ENCODE measurements at places on chromosomes 3 and 15.
A peak's percentile ranks its signal among the peaks of the same experiment; 100 is the strongest.

GRCh38 chr3:13884851-13885703, 5.2 kb upstream of the WNT7A start:
- DNase-seq = no peak

DNA sequence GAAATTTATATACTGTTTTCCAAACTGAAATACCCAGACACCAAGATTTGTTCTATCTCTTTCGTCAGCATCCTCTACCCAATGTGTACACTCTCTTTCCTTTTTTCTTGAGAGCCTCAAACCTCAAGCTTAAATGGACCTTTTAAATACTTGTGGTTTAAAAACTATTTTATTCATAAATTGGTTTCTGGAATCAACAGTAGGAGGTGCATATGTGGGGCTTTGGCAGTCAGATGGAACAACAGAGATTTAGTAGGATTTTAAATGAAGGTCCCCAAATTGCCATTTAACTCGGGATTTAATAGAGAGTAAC, 33.2 kb downstream of the ANXA2 start:
- no peak for DNase-seq

- no peak for DNase-seq
These were observed 115.0 kb downstream of the IL5RA start for GRCh38 chr3:2995195-2995594.

DNA sequence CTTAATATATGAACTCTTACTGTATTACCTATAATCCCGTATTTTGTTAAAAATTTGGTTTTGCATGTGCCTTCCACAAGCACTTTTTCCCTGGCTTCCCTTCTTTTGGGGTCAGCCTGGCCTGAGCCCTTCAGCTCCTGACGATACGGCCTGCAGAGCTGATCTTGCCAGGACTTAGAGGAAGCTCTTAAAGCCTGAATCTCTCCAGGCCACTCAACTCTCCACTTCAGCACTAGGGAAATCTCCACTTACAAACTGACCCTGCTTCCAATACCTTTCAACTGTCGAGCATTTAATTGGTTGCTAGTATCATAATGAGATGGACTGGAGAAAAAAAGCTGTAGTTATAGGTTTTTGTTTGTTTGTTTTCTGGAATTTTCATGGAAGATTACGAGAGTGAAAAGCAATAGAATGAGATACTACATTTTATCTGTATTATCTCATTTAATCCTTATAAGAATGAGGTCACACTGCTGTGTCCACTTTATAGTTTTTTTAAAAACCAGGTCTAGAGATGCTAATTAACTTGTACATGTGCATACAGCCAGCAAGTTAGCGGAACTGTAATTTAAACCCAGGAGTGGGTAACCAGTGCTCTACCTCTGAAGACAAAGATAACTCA, 54.8 kb downstream of the ZBTB38 start:
- no peak for DNase-seq

- no peak for DNase-seq
These were observed 391.5 kb downstream of the RAP2B start for GRCh38 chr3:153553605-153553945.

GRCh38 chr3:101656651-101657050, 20.3 kb downstream of the ZBTB11 start:
- no peak for DNase-seq

- peak; percentile 59 for DNase-seq
These were observed 149.5 kb downstream of the SMAD6 start for GRCh38 chr15:66851311-66852063.

GRCh38 chr3:64599651-64600050, 88.1 kb downstream of the ADAMTS9 start:
- DNase-seq = no peak

GRCh38 chr3:163766112-163766511, 1312.2 kb downstream of the SI start:
- DNase-seq = no peak

GRCh38 chr15:64430000-64430735, 30.2 kb upstream of the ZNF609 start:
- DNase-seq = no peak

- no peak for DNase-seq
These were observed 590.9 kb downstream of the EPHA3 start for GRCh38 chr3:89698208-89698830.

DNA sequence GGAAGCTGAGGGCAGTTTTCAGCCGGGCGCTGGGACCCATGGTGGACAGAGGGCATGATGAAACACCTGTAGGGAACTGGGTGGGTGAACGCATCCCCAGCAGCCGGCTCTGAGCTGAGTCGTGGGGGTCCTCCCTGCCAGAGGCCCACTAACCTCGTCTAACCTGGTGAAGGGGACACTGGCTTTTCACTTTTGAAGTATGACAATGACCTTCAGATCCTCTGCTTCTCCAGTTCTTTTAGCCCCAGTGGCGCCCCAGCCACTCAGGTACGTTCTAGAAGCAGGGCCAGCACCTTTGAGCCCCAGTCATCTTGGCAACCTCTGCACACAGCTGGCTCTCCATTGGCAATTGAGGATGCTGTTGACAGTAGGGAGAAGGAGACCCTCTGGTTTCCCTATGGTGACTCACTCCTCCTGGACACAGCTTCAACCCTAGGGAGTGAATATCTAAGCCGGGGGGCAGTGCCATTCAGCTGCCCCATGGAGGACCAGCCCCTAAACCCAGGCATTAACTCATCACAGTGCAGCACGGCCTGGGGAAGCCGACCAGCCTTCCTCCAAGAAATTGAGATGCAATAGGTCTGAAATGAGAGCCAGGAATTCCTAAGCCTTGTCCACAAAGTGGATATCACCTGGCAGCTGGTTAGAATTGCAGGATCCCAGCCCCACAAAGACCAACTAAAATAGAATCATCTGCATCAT, 46.1 kb downstream of the CMTM6 start:
- no peak for DNase-seq

DNA sequence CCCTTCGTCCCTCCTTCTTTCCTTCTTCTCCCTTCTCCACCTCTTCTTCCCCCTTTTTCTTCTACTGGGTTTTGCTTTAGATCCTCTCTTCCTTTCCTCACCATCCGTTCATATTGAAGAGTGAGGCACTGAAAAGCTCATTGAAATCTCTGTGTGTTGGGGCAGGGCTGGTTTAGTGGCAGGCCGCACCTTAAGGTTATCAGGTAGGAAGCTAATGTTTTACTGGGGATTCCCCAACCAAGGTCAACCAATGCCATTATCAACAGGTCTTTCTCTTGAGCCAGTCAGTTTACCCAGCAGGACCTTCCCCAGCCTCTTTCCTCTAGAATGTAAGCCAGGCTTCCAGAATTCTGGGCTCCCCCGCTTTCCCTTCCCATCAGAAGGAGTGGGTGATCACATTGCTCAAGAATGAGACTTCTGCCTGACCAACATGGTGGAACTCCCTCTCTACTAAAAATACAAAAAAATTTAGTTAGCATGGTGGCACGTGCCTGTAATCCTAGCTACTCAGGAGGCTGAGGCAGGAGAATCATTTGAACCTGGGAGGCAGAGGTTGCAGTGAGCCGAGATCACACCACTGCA, 11.5 kb upstream of the VPS8 start:
- no peak for DNase-seq

DNA sequence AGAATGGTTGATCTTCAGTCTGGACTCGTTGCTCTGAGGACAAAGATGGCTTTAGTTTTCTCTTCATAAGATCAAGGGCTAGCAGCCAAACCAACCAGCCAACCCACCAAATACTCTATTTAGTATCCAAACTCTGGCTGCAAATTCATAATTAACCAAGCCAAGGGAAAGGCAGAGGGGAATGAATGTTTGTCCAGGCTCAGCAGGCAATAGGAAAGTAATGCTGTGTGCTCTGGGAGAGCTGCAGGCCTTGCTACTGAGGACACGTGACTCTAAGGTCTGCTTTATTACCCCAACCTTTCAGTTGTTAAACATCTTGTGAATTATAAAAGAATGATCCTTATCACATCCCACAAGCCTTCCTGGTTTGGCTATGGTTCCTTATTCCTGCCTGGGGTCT, 52.3 kb upstream of the GALNT15 start:
- DNase-seq = no peak

DNA sequence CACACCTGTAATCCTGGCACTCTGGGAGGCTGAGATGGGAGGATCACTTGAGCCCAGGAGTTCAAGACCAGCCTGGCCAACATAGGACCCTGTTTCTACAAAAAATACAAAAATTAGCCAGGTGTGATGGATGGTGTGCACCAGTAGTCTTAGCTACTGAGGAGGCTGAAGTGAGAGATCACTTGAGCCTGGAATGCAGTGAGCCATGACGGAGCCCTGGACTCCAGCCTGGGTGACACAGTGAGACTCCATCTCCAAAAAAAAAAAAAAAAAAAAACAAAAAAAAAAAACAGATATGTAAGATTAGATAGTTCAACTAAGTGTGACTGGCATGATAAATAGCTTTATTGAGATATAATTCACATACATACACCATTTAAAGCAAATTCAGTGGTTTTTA, 9.7 kb downstream of the RBSN start:
- DNase-seq = no peak

DNA sequence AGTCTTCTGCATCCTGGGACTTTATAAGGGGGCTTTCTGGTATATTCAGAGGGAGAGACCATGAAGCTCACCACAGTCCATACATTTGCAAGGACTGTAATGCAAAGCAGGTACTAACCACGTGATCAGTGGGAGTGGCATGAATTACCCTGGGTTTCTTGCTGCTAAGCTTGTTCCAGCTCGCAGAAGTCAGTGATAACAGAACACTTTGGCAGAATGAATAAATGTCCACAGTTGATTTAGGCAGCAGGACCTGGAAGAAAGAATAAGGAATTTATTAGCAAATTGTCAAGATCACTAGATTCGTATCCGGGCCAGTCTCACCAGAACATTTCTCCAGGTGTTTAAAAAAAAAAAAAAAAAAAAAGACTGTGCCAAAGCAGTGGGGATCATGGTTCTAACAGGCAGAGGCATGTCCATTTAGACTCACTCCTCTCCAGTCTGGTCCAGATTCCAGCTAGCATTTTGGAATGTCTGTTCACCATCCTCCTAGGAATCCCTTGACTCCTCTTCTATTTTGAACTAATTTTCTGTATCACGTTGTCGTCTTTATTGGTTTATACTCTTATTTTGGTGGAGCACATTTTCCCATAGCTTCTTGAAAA, 24.5 kb downstream of the HHLA2 start:
- DNase-seq = no peak

Measured in frontal cortex (tissue), 4 donors.